ENCODE measurements at places on chromosomes 6 and 20.
A peak's percentile ranks its signal among the peaks of the same experiment; 100 is the strongest.

- no peak for DNase-seq
Measured at GRCh38 chr6:89258912-89259311, 41.8 kb upstream of the GABRR1 start.

DNA sequence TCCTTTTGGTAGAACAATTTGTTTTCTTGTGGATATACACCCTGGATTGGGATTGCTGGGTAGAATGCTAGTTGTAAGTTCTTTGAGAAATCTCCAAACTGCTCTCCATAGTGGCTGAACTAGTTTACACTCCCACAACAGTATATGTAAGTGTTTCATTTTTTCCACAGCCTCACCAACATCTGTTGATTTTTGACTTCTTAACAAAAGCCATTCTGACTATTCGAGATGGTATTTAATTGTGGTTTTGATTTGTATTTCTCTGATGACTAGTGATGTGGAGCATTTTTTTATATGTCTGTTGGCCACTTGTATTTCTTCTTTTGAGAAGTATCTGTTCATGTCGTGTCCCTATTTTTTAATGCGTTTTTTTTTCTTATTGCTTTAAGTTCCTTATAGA, 444.1 kb downstream of the CBLN4 start:
- no peak for DNase-seq

- DNase-seq, result no peak
Measured at GRCh38 chr6:145743332-145743731, 8.0 kb upstream of the EPM2A start.

DNA sequence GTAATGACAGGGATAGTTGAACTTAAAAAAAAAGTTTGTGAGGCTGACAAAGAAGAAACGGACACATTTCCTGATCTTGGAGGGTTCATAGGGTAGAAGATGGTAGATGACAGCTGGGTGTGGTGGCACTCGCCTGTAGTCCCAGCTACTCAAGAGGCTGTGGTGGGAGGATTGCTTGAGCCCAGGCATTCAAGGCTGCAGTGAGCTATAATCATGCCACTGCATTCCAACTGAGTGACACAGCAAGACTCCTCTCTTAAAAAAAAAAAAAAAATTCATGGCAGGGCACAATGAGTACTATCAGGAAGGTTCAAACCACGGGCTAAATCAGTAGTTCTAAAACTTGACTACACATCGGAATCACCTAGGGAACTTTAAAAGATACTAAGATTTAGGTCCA, 2.0 kb upstream of the MICA start:
- peak; percentile 26 for DNase-seq

- DNase-seq, result no peak
Measured at GRCh38 chr6:118770835-118771234, 119.4 kb upstream of the CEP85L start.

GRCh38 chr6:151661509-151661908, 146.0 kb upstream of the ESR1 start:
- DNase-seq, result no peak

DNA sequence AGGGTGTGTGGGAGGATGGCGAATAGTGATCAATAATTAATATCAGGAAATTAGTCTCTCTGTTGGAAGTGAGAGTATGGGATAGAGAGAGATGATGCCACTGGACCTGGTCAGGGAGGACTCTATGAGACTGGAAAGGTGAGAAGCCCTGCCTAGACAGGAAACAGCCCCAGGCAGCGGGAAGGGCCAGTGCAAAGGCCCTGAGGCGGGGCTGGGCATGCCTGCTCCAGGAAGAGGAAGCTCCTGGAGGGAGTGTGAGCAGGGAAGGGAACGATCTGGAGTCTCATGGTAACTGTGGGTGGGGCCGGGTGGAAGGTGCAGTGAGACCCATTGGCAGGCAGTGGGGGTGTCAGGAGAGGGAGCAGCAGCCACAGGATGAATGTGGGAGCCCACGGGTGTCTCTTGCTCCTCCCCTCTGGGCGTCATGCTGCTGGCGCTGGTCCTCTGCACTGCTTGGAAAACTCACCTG, 1.8 kb upstream of the CST3 start:
- DNase-seq, result no peak

GRCh38 chr6:127402890-127403617, 56.1 kb downstream of the KIAA0408 start:
- DNase-seq, result no peak

DNA sequence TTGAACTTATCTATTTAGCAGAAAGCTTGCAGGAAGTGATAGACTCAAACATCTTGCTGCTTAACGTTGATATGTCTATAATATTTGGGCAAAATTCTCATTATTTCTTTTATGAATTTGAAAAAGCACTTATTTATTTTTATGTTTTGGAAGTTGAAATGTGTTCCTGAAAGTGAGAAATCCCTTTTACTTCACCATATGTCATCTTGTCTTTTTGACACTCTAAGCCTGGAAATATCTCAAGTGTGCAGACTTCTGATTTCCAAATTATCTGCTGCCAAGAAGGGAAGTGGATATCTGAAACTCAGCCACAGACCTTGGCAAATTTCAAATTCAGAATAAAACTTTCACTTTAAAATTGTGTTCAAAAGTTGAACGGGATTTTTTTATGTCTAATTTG, 368.7 kb upstream of the MANEA start:
- no peak for DNase-seq

Measured in COLO829 (cell line).